ENCODE measurements at places on chromosomes 2 and 18.

DNA sequence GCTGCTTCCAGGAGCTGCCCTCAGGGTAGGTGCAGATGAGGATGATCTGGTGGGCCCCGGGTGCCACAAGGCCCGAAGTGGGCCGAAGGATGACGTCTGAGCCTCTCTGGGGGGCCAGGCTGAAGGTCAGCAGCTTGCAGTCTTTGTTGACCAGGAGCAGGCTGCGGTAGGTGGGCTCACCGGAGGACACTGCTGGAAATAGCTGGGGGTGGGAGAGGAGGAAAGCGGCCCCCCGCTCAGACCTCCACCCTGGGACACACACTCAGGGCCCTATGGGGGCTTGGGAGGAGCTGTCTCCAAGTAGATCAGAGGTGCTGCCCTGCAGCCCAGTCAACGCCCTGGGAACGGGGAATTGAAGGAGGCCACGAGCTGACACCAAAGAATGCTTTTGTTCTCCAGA lies 17.3 kb downstream of the CFAP65 start:
- no peak for DNase-seq

DNA sequence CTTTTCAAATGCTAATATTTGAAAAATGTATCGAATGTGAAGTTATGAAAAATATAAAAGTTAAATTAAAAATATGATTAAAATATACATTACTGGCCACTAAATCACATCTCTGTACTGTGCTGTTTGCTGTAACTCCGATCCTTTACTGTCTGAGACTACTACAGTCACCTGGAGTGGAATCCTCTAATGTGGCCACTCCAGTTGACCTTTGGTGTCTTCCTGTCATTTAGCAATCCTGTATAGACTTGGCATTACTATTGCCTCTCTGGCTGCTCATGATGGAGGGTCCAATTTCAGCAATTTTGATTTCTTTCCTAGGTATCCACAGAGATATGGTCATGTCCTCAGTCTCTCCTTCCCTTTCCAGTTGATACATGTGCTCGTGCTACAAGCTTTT lies 560.0 kb downstream of the CCDC85A start:
- no peak for DNase-seq

GRCh38 chr2:232839411-232840079 lies 30.5 kb upstream of the SNORC start:
- DNase-seq: no peak

GRCh38 chr2:227817850-227818674 lies 4.4 kb downstream of the CCL20 start:
- no peak for DNase-seq

DNA sequence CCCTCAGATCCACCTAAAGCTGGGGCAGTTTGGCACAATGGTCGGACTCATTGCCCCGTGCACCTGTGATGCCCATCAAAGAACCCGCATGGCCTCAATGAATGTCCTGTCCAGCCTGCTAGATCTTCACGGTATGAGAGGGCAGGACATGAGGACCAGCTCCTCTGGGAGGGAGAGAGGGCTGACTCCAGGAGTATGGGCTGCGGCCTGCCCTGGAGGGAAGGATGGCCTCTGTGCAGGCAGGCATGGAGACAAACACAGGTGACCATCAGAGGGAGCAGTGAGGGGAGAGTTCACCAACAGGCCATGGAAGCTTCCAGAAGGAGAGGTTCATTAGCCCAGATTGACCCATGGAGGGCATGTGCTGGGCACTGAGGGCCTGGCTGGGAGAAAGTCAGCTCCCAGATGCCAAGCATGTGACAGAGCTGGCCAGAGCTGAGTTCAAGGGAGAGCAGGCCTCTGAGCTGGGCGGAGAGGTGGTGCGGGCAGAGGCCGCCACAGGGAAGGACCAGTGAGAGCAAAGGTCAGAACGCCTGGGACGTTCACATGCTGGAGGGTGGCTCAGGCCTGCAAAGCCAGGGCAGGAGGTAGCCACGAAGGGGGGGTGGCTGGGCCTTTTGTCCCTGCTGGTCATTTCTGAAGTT lies 36.2 kb downstream of the HJURP start:
- DNase-seq: no peak

DNA sequence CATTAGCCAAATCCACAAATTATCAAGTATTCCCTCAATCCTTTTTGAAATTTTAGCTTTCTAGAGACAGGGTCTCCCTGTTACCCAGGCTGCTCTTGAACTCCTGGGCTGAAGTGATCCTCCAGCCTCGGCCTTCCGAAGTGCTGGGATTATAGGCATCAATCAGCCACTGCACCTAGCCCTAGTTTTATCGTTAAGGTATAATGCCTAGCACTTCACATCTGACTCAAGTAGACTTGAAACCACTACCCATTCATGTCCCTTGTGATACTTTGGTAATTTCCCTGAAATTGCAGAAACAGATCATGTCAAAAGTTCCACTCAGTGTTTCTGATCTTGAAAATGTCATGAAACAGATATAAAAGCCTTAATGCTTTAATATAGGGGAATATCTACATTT lies 26.3 kb downstream of the MEX3C start:
- DNase-seq: no peak

- DNase-seq: no peak
Observed at GRCh38 chr2:36427790-36428243, 72.2 kb downstream of the CRIM1 start.

DNA sequence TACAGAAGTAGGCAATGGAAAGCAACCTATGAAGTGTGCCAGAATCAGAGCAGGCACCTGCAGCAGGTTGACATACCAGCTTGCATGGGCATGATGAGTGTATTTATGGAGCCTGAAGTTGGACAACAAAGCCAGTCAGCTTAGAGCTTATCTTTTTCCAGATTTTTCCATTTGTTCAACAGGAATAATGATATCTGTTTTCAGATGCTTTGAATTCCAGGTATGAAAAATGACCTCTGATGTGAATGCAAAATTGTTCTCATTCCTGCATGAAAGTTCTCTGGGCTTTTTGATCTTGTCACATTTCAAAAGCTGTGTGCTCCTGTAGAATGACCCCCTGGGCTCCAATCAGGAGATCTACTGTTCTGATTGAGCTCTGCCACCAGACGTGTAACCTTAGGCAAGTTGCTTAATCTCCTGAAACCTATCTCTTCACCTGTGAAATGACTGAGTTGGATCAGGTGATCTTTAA lies 38.2 kb upstream of the VIT start:
- no peak for DNase-seq

DNA sequence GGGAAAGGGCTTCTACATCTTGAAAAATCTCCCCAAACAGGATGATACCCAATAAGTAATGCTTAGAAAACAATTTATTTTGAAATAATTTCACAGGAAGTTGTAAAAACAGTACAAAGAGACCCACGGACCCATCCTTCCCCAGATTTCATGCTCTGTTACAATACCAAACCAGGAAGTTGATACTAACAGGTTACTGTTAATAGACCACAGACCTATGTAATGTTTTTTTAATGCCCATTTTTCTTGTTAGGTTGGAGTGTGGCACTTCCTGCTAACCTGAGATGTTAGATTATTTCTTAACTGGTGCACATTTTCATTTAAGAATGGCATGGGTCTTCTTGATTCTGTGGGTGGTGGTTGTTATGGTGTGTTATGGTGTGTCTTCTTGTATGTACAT lies 21.4 kb upstream of the MGAT5 start:
- no peak for DNase-seq

DNA sequence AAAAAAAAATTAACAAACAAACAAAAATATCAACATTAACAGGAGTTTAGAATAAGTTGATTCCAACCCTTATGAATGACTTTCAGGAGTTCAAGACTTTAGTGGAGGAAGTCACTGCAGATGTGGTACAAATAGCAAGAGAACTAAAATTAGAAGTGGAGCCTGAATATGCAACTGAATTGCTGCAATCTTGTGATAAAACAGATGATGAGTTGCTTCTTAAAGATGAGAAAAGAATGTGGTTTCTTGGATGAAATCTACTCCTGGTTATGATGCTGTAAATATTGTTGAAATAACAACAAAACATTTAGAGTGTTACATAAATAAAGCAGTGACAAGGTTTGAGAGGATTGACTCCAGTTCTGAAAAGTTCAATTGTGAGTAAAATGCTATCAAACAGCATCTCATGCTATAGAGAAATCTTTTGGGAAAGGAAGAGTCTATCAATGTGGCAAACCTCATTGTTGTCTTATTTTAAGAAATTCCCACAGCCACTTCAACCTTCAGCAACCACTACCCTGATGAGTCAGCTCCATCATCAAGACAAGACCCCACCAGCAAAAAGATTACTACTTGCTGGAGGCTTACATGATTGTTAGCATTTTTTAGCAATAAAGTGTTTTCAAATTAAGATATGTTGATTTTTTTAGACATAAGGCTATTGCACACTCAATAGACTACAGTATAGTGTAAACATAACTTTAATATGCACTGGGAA lies 42.7 kb upstream of the TAF4B start:
- DNase-seq: no peak

DNA sequence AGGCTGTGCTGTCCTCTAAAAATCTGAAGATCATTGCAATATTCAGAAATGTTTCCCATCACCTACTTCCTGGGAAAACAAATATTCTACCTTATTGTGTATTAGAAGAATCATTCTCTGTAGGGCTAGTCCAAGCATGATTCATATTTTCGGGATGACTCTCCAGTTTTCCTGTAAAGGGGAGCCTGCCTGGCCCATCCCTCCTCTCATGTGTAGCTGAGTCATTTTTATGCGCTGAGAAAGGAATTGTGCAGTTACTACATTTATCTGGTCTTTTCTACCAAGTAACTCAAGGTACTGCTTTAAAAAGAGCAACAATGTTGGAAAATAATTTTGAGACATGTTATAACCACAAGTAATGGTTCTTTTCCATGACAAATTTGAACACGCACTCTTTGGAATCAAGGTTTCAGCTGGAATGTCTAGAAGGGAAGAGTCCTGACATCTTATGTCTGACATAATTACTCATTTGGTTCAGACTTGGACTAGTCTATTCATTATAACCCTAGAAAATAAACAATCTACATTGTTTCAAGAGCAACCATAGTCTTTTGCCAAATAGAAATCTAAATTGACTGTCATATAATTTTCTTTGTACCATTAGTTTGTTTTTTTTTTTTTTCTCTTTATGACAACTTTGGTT lies 6.6 kb downstream of the DSG3 start:
- DNase-seq: no peak

DNA sequence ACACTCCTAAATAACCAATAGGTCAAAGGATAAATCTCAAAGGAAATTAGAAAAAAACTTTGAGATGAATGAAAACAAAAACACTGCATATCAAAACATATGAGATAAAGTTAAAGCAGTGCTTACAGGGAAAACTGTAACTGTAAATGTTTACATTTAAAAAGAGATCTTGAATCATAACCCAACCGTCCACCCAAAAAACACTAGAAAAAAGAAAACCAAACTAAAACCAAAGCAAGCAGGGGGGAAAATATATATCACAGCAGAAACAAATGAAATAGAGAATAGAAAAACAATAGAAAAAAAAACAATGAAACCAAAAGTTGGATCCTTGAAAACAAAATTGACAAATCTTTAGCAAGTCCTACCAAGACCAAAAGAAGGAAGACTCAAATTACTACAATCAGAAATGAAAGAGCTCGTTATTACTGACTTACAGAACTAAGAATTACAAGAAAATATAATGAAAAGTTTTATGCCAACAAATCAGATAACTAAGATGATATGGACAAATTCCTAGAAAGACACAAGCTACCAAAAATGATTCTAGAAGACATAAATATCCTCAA lies 65.6 kb downstream of the TLK1 start:
- no peak for DNase-seq

GRCh38 chr18:43882358-43883055 lies 605.2 kb upstream of the SYT4 start:
- DNase-seq: no peak

- no peak for DNase-seq
Observed at GRCh38 chr2:64593035-64593655, 60.6 kb downstream of the SERTAD2 start.

DNA sequence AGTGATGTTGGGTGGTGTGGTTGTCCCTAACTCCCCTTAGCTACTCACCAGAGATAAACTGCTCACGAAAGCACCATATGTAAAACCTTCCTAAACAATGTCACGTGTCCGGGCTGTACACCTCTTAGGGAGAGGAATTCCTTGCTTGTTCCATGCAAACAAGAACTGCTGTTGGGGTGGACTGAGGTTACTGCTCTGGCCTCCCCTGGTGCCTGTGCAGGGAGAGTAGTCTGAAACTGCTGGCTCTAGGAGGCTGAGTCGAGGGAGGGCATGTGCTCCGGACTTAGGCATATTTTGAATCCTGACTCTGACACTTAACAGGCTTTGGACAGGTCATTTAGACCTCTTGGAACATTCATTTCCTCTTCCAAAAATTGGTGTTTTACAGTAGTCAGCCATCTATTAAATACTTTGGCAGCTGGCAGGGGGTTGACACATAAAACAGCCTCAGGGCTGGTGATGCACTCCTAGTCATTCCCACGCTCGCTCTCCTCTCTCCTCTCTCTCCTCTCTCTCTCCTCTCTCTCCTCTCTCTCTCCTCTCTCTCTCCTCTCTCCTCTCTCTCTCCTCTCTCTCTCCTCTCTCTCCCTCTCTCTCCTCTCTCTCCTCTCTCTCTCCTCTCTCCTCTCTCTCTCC lies 10.6 kb downstream of the THNSL2 start:
- DNase-seq: no peak

- no peak for DNase-seq
Observed at GRCh38 chr18:58937071-58937886, 72.6 kb downstream of the ZNF532 start.

DNA sequence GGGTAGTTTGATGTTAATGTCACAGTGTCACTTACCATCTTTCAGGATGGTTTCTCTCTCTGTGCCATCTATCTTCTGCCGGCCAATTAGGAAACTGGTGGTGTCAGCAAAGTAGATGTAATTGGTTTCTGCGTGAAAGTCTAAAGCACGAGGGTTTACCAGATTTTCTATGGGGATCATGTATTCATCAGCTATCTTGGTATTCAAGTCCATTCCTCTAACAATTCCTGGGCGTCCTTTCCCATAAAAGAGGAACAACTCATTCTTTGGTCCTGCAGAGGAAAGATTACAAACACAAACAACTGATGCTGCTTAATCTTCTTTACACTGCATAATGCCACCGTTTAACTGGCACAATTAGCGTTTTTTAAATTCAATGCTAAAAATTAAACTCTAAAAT lies 1081.9 kb downstream of the LRP1B start:
- DNase-seq: no peak

GRCh38 chr2:105417857-105418436 lies 19.1 kb upstream of the FHL2 start:
- no peak for DNase-seq

DNA sequence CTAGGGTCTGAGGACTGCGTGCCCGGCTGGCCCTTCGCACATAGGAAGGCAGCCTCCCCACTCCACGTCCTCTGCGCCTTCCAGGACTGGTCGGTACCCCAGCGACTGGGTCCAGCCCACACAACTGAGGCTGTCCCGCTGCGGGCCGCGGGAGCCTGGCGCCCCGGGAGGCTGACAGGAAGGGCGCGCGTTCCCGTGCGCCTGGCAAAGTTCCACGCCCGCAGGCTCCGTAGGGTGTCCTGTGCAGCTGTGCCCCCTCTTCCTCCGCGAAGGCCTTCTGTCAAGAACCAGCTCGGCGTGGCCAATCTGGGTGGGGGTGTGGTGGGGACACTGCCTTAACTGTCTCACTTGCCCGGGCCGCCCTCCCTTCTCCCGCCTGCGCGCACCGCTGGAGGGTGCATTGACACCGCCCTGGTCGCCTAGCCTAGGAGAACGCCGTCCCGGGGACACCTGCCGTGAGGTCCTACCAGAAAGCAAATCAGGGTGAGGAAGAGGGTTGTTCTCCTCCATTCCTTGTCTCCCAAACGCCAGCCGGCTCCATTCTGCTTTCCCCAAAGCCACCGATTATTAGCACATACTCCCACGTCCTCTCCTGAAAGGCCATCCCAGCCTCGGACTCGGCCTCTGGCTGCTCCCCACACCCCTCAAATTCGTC lies 618 bp upstream of the LYPD1 start:
- no peak for DNase-seq

Data from activated gamma-delta T cell (primary cell).